ENCODE measurements at places on chromosomes 6 and 20. TPM values are rescaled to one million over a fixed set of nuclear protein-coding genes. Genes with fewer than 3 reads are reported as not detected.

DNA sequence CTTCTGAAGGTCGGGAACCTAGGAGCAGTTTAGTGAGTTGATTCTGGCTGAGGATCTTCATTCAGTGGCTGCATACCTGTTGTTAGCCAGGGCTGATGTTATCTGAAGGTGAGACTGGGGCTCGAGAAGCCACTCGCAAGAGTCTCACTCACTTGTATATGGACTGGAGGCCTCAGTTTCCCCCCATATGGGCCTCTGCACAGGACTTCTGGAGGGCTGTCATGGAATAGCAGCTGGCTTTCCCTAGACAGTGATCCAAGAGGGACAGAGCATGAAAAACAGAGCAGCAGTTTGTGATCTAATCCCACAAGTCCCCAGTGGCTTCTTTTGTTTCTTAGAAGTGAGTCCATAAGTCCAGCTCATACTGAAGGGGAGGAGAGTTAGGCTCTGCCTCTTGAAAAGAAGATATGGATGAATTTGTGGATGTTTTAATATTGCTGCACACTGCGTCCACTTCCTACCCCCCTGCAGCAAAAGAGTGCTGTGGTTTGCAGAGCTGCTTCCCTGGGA, 623.4 kb downstream of the CDH26 start:
- DNase-seq, result no peak

DNA sequence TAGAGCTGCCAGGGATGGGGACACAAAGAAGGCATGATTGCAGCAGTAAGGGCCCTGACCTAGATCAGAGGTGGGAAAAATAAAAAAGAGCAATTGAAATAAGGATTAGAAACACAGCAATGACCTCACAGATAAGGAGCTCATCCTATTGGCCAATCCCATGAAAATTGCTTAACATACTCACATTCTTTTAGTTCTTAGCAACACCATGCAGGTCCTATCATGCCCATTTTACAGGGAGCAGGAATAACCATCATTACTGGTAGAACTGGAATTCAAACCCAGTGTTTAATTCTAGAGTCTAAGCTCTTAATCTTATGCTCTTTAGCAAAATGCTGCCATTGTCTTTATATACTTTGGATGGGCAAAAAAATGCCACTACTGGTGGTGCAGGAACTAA, 267.7 kb downstream of the RNF144B start:
- DNase-seq, result no peak

- DNase-seq, result no peak
Observed at GRCh38 chr20:46485431-46485830, 27.9 kb downstream of the ZNF334 start.

DNA sequence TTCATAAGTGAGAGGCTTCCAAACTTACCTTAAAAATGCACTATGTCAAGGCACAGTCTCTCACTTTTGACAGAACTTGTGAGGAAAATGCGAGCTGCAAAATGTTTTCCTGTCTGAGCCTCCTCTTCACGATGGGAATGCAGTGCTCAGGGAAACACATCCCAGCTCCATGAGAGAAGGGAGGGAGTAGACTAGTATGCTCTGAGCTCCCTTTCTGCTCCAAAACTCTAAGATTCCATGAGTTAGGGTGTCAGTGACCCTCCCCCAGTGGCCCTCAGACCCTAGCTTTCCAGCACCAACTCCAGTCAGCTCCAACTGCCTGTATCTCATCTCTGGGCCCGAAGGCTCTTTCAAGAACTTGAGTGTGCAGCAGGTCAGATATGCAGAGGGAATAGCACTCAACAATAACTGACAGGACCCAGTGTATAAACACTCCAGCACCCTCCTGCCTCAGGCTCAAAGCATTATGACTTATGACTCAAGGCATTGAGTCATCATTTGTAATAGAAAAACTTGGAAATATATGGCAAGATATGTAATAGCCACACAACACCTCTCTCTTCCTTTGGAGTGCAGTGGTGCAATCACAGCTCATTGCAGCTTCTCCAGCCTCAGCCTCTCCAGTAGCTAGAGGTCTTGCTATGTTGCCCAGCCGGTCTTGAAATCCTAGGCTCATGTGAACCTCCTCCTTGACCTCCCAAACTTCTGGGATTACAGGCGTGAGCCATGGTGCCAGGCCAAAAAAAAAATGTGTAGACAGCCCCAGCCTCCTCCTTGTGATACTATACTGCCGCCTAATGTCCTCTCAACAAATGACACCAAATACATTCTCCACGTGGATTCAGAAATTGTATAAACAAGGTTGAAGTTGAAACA, 16.7 kb upstream of the ENTPD6 start:
- DNase-seq, result no peak

GRCh38 chr6:167856999-167857660, 30.4 kb downstream of the AFDN start:
- DNase-seq, result no peak

DNA sequence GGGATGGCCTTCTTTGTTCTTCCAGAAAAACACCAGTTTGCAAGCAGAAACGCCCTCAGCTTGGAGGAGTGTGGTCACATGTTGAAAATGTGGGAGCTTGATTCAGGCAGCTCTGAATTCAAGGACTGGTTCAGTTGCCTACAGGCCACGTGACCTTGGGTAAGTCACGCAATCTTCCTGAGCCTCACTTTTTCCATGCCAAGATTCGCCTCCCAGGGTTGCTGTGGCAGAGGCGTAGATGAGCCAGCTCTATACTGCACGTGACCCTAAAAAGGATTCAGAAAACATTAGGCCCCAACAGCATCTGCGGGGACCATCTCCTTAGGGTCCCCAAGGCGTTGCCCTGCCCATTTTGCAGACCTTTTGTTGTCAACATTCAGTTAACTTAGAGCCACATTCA, 112.0 kb upstream of the SNX9 start:
- no peak for DNase-seq

DNA sequence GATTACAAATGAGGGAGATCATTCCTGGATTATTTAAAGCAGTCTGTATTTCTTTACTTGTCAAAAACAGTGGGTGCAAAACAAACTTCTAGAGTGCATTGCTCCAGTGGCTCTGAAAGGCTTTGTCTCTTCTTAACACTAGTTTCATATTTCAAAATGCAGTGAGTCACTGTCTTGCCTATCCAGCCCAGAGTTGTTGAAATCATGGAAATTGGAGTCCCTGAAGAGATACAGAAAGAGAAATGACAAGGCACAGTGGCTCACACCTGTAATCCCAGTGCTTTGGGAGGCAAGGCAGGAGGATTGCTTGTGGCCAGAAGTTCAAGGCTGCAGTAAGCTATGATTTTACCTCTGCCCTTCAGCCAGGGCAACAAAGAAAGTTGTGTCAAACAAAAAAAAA, 11.3 kb downstream of the SLC2A12 start:
- DNase-seq, result no peak

GRCh38 chr20:33015700-33016580, 8.4 kb downstream of the BPIFB2 start:
- no peak for DNase-seq

DNA sequence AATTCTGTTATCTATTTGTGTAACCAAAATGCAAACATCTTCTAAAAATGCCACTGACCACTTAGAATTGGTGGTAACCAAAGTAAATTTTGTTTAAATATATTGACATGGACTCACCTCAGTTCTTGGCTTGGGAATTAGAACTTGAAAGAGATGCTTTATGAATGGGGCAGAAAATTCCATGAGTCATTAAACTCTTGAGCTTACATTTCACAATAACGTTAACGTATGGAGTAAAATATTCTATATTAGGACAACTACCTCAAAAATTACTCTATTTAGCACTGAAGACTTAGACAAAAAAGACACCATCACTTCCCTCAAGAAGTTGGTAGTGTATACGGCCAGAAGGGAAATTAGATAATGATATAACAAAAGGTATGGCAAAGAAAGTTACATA, 752.2 kb upstream of the MARCKS start:
- DNase-seq, result no peak

DNA sequence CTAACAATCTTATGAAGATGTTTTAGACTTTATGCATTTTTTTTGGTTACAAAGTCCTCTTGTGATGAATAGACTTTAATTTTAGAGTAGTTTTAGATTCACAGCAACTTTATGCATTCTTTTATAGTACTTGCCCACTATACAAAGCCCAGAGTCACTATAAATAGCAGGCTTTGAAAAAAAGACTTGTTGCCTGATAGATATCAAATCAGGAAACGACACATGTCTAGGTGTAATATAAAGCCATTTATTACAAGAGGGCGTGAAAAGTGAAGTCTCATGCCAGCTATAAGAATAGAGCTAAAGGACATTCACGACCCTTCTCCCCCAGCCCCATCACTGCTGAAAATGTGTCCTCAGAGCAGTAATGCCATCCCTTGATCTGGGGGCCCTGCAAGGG, 78.0 kb upstream of the MRPS10 start:
- DNase-seq, result no peak

- DNase-seq, result no peak
Observed at GRCh38 chr20:37990571-37991151, 42.6 kb downstream of the TTI1 start.

DNA sequence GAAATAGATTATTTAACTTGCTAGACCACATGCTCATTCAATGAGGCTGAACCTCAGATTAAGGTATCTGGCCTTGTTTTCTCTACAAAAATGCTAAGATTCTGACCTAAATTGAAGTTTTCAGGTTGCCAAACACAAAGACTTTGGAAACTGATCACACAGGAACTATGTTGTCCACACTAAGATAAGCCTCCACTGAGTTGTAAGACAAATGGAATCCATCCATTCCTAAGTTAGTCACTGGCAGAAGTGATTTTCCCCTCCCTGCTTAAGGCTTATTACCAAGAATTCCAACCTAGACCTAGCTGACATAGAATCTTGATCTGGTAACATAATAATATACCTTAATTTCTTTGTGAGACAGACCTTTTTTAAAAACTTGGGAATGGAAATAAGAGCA, 608.1 kb downstream of the TENT5A start:
- no peak for DNase-seq

DNA sequence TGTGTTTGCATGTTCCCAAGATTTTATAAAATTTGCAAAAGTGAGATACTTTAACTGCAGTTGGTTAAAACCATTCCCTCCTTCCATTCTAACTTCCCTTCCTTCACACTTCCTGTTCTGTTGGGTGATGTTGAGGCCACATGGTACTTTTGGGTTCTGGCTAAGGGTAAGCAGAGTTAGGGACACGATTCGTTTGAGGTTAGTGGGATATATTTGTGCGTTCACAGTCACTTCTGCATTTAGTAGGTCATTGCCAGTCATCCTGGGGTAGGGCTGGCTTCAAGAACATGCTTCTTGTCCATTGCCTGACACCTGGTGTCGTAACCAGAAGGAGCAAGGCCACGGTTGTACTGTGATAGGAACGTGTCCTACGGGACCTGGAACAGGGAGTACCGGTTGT, 340.1 kb downstream of the ZFAND3 start:
- no peak for DNase-seq

GRCh38 chr20:63446216-63447024, 26.0 kb downstream of the KCNQ2 start:
- no peak for DNase-seq

The EYA4 gene
- 0.33 TPM for total RNA-seq

The RPL10A gene
- 1,451 TPM for total RNA-seq

The TMEM200A gene
- 13.6 TPM for total RNA-seq

The TOX2 gene
- total RNA-seq, result 2.5 TPM

The MUCL3 gene
- total RNA-seq, result not detected

The CRISP2 gene
- not detected for total RNA-seq

The SLC13A3 gene
- 5.0 TPM for total RNA-seq

The SLC17A3 gene
- 0.58 TPM for total RNA-seq
